CD4-positive, alpha-beta memory T cell (primary cell): ENCODE measurements at places on chromosomes 3 and 15. TPM values are rescaled to one million over a fixed set of nuclear protein-coding genes. Genes with fewer than 3 reads are reported as not detected.

DNA sequence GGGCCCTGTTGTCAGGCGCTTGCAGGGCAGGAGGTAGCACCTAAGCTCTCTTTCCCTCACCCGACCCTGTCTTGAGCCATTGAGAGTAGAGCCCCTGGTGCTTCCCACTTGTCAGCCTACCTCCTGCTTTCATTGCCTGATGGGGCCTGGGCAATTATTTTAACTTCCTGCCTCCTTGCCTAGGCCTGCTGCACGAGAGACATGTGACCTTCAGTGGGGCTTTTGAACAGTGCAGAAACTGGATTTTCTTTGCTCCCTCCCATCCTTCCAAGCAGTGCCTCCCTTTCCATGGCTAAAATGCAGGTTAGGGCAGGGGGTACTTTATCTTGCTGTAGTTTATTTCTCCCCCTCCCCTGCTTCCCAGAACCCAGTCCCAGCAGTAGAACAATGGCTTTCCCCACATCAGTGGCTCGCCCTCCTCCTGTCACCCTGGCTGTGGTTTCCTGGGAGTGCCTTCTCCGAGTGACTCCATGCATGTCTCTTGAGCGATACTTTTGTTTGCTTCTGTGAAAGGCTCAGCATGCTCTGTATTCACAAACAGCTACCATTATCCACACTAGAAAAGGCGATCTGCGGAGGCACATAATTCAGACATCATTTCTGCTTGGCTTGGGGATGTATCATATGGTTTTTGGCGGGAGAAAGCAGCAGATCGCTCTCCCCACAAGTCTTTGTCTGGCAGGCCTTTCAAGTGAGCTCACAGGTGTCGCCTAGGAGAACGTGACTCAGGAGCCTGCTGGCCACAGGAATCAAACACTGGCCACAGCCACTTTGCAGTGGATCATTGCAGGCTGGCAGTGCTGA lies 24.1 kb downstream of the PDIA5 start:
- H3K27ac ChIP-seq, result no peak overlapping the region
- no peak for DNase-seq
- no peak overlapping the region for H3K4me3 ChIP-seq

GRCh38 chr15:52224211-52224610 lies 33.0 kb upstream of the GNB5 start:
- no peak overlapping the region for H3K27ac ChIP-seq
- H3K36me3 ChIP-seq, result no peaks in the 10 kb centered on the region
- no peak overlapping the region for H3K4me3 ChIP-seq
- peaks cover 26% of the 10 kb centered on the region for H3K4me1 ChIP-seq
- no peaks in the 10 kb centered on the region for H3K27me3 ChIP-seq

The PRRT3 gene
- 2.9 TPM for polyA plus RNA-seq

- H3K27ac ChIP-seq, result no peak overlapping the region
- no peak overlapping the region for H3K4me3 ChIP-seq
- H3K36me3 ChIP-seq, result no peaks in the 10 kb centered on the region
- no peaks in the 10 kb centered on the region for H3K4me1 ChIP-seq
Measured at GRCh38 chr3:132261506-132261905, 55.7 kb upstream of the ACP3 start.

- peaks cover 24% of the 10 kb centered on the region for H3K36me3 ChIP-seq
- H3K4me3 ChIP-seq, result no peak overlapping the region
- H3K4me1 ChIP-seq, result peaks cover 62% of the 10 kb centered on the region
- H3K27ac ChIP-seq, result peak overlapping the region; percentile 39
Measured at GRCh38 chr15:63672775-63673174, 75.6 kb downstream of the FBXL22 start.

DNA sequence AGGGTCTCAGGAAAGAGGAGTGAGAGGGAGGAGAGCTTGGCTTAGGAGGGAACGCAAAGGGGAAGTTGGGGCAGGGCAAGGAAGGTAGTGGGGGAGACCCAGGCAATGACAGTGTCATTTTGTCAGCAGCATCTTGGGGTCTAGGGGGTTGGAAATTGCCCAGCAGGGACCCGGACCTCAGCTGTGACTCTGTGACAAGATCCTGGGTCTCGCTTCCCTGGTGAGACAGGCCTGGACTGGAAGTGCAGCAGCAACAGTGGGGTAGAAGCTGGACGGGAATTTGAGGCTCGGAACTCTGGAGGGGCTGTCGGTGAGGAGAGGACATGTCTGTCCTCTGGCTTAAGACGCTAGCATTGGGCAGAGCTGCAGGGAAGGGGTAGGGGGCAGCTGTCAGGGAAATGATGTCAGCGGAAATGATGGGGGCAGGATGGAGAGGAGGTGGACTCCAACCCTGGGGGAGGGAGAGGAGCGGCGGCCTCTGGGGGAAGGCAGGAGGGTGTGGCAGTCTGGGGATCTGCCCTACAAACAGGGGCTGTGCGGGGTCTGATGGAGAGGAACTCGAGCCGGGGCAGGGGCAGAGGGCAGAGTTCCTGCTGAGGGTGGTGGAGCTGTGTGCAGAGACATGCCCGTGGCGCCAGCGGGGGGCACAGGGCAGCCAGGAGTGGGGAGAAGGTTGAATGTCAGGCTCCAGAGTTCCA lies 12.3 kb downstream of the ANPEP start:
- H3K36me3 ChIP-seq, result no peaks in the 10 kb centered on the region
- DNase-seq, result no peak
- H3K27ac ChIP-seq, result no peak overlapping the region
- no peaks in the 10 kb centered on the region for H3K4me1 ChIP-seq

The TCAIM gene
- polyA plus RNA-seq, result 16.7 TPM

GRCh38 chr3:38133557-38134405 lies 3.1 kb downstream of the ACAA1 start:
- DNase-seq, result no peak
- peaks cover 44% of the 10 kb centered on the region for H3K36me3 ChIP-seq
- H3K4me1 ChIP-seq, result peaks cover 57% of the 10 kb centered on the region
- no peak overlapping the region for H3K27ac ChIP-seq
- H3K27me3 ChIP-seq, result no peaks in the 10 kb centered on the region

DNA sequence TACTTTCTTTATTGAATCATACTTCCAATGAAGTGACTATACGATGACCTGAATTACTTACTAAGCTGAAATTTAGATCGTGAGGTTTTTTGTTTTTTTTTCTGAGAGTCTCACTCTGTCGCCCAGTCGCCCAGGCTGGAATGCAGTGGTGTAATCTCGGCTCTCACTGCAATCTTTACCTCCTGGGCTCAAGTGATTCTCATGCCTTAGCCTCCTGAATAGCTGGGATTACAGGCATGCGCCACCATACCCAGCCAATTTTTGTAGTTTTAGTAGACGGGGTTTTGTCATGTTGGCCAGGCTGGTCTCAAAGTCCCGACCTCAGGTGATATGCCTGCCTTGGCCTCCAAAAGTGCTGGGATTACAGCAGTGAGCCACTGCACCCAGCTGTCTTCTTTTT lies 28.7 kb downstream of the SPPL2A start:
- H3K4me3 ChIP-seq, result no peak overlapping the region
- peaks cover 6% of the 10 kb centered on the region for H3K36me3 ChIP-seq
- no peak for DNase-seq

- no peak overlapping the region for H3K4me3 ChIP-seq
Measured at GRCh38 chr3:42756681-42757213, 16.3 kb downstream of the CCDC13 start.
